Endodermal cell (in vitro differentiated cells): ENCODE measurements at places on chromosomes 3 and 15. TPM values are rescaled to one million over a fixed set of nuclear protein-coding genes. Genes with fewer than 3 reads are reported as not detected.

DNA sequence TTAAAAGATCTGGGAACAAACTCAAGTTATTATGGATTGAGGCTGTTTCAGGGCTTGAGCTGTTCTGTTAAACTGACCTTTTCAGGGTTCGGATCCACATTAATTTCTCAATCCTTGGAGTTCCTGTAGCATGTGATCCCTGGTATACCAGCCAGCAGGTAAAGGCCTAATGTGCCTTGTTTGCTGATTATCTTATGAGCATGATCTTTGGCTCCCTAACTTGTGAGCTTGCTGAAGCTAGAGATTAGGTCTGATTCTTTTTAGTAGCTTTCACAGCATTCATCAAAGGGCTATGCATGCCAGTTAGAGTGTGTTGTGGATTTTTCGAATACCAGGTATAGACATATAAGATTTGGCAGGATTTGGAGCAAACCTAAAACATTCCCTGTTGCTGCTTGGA lies 10.3 kb downstream of the CORO2B start:
- no peak for DNase-seq

- DNase-seq, result no peak
These were observed 115.1 kb upstream of the PROK2 start for GRCh38 chr3:71900057-71900456.

- peak; percentile 16 for DNase-seq
These were observed 106.5 kb downstream of the TPRA1 start for GRCh38 chr3:127483902-127484591.

DNA sequence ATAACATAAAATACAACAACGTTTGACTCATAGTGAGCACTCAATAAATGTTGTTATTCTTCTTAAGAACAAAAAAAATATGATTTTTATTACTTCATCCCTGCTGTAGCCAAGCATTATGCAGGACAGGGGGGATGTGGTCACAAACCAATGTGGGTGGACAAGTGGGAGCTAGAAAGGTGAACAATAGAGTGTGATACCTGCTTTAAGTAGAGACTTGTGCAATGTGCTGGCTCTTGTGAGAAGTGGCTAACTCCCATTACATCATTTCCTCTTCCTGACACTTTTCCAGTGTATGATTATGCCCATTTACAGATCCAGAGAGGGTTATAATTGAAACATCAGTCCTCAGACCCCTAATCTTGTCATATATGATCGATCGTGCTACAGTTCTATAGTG lies 193.6 kb downstream of the UBE2E2 start:
- no peak for DNase-seq

Gene POLR2H
- total RNA-seq, result 109 to 151 TPM (median 117 TPM) in 3 replicates

- peak; percentile 33 for DNase-seq
These were observed 4.7 kb downstream of the EHD4 start for GRCh38 chr15:41967506-41968206.

Gene OSTN
- not detected in 3 replicates for total RNA-seq

Gene GPR87
- 0.23 TPM in 1 of 3 replicates, not detected in the others for total RNA-seq

GRCh38 chr3:139934613-139935015 lies 371 bp upstream of the CLSTN2 start:
- peak; percentile 95 for DNase-seq

- DNase-seq, result no peak
These were observed 11.3 kb upstream of the TMEM115 start for GRCh38 chr3:50370594-50370993.

Gene LOXL1
- 22.3 to 33.0 TPM (median 31.8 TPM) in 3 replicates for total RNA-seq

DNA sequence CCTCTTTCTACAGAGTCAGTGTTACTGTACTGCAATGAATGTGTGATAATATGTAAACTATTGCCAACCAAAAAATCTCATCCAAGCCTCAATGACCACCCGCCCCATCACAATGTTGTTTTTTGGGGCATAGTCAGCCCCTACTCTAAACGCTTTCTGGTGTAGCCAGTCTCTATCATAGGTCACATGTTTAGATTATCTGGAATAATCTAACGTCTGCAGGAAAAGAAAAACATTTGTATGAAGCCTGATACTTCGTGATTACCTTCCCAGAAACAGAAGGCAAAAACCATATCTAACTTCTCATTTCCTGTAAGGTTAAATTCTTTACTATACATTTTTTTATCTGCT lies 1331.8 kb upstream of the GBE1 start:
- no peak for DNase-seq

DNA sequence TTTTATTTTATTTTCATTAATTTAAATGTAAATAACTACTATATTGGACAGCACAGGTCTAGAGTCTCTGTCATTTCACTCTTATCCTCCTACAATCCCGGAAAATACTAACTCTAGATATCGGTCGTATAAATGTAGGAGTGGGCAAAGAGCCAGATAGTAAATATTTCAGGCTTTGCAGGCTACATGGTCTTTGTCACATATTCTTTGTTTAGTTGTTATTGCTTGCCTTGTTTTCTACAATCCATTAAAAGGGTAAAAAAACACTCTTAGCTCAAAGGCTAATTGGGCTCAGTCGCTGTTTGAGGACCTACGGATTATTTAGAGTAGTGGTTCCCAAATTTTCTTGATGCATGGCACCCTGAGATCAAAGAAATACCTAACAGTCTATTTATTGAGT lies 1.7 kb downstream of the KNL1 start:
- DNase-seq, result no peak

DNA sequence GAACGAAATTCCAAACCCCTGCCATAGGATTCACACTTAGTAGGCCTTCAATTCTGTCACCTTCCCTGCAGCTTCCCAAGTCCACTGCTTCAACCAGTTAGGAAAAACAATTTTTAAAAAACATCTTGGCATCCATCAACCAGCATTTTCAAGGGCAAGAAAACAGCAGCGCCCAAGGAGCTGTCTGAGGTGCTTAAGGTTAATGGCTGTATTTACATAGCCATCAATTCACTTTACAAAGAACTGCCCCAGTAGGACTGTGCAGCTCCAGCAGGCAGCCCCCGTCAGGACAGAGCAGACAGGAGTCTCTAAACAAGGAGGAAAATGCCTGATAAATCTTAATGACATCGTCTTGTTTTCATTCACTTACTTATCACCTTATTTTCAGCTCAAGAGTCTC lies 13.3 kb downstream of the TAFA4 start:
- DNase-seq, result peak; percentile 81

GRCh38 chr3:52860424-52860768 lies 25.6 kb upstream of the MUSTN1 start:
- DNase-seq, result no peak

- DNase-seq, result no peak
These were observed 55.8 kb upstream of the CTNNB1 start for GRCh38 chr3:41143421-41144031.

Gene NPAP1
- 0.14 and 0.29 TPM in 2 replicates for total RNA-seq

Gene C3orf70
- total RNA-seq, result 0.79 and 0.88 TPM in 2 replicates

GRCh38 chr3:45765958-45766357 lies 30.4 kb downstream of the SLC6A20 start:
- peak; percentile 31 for DNase-seq

DNA sequence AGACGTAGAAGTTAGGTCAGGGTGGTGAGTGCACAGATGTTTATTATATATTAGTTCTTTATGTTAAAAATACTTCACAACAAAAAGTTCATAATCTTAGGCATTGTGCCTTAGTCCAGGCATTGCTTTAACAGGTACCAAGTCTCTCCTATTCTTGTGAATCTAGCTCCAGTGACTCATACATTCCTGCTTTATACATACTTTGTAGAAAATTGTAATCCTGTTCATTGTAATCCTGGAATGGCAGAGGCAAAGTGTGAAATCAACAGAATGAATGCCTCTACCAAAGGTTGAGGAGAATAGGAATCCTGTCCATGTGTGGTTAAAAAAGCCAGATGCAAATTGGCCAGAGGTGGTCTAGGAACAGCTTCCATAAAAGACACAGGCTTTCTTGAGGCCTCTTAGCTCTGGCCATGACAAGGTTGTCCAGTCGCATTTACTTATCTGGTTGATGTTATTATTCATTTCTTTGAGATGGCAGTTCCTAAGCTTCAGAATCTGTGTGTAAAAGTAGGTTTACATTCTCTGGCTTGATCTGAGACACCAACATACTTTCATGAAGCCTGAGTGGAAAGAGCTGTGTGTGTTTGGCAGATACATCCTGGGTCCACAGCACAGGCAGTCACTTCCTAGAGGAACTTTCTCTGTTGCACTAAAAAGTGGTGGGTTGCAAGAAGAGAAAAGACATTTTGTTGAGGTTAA lies 109.0 kb downstream of the CDIN1 start:
- no peak for DNase-seq

- DNase-seq, result no peak
These were observed 147.0 kb upstream of the LRRFIP2 start for GRCh38 chr3:37321377-37321781.

GRCh38 chr15:101372149-101372577 lies 77.1 kb upstream of the SNRPA1 start:
- no peak for DNase-seq

GRCh38 chr15:43218908-43219706 lies 1.7 kb downstream of the EPB42 start:
- peak; percentile 90 for DNase-seq

DNA sequence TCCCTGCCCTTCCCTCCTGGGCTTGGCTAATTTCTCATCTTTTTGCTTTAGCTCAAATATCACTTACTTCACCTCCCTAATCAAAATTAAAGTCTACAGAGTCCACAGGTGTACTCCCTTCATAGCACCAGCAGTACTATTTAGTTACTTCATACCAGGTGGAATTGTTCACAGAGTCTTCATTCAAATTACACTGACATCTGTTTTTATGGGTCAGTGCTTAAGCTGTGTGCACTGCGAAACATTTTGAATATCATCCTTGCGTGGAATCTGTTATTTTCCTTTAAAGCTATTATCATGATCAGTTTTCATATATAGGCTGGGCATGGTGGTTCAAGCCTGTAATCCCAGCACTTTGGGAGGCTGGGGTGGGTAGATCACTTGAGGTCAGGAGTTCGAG lies 2.7 kb upstream of the SERF2 start:
- DNase-seq, result no peak

- peak; percentile 8 for DNase-seq
These were observed 57.4 kb downstream of the POMGNT2 start for GRCh38 chr3:43048470-43048869.

DNA sequence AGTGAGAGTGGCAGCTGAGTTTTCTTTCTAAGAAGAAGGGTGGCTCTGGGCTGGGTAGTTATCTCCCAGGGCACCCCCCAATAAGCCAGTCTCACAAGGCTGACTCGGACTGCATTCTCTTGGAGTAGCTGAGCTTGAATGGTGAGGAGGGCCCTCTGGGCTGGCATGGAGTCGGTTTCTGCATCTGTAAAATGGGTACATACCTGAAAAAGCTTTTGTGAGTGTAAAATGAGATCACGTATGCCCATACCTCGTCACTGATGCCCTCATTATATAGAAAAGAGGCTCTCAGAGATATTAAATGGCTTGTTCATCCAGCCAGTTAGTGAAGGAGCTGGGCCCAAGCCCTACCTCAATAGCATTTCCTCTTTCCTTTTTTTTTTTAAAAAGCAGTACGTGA lies 41.2 kb downstream of the SMAD6 start:
- DNase-seq, result no peak
